Mesenchymal stem cell (in vitro differentiated cells and primary cell): ENCODE measurements at places on chromosomes 7 and 10.

DNA sequence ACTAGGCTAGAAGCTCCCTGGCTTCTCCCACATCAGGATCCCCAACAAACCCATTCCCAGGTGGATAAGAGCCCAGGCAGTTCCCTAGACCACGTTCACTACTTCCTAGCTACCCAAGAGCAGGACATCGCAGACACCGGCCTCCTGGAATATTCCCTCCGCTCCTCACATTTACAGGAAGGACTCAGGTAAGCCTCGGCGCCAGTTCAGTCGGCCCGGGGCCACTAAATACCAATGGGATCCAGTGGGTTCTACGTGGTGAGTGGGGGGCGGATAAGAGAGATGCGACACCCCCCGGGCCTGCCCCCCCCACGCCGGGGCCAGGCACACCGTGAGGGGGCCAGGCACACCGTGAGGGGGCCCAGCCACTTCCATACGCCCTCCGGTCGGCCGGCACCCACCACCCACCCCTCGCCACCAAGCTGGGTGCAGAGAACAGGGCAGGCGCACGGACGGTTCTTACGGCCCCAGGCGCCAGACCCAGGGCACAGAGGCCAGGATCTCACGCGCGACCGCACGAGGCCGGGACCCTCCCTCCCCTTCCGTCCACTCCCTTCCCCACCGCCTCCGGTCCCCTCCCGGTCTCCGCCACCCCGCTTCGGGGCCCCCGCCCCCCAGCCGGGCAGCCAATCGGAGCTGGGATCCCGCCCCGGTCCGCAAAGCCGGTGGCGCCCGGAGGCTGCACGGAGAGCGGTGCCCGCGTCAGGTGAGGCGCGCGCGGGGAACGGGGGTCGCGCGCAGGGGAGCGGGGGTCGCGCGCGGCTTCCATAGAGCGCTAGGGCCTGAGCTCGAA is at the start of gene BLVRA:
Gene BLVRA (plus strand): TSS at position 652 of the 793 bp plus-strand sequence. CDS start 12,479 bp downstream, outside the sequence.
- peak; percentile 65 for DNase-seq

DNA sequence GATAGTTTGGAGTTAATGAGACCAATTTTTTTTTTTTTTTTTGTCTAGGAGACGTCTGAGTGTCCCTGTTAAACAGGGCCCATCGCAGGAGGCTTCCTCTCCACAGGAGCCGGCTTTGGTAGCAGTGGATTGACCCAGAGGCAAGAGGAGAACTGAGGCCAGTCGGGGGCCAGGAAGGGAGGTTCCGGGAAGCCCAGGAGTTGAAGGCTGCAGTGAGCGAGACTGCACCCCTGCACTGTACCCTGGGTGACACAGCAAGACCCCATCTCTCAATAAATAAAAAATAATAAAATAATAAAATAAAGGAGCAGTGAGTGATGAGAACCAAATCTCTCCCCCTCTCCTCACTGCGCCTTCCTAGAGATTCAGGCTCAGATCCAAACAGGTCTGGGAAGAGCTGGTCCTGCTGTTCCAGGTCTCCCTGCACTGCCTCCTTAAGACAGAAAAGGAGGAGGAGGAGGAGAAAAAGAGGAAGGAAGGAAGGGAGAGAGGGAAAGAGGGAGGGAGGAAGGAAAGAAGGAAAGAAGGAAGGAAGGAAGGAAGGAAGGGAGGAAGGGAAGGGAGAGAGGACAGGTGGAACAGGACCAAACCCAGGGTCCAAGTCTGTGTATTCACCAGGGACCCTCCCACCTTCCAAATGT is 3.5 kb downstream of the MNX1 start:
- no peak for DNase-seq

DNA sequence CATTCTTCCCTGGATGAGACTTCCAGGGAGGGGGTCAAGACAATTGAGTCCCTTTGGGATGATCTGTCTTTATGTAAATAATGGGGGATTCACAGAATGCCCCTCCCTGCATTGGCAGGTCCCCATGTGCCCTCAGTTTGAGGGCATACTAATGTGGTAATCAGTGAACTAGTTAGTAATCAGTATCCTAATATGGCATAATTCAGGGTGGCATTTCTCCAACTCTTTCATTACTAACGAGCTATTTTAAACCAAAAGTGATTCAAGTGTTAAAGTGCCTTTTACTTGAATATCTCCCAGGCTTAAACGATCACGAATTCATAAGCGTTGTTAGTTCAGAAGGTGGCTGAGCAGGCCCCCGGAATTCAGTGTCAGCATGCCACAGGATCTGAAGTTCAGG is 1.6 kb upstream of the DNAJB6 start:
- DNase-seq, result no peak

- peak; percentile 28 for DNase-seq
Observed at GRCh38 chr7:24842449-24843241, 85.4 kb upstream of the GSDME start.

- no peak for DNase-seq
Observed at GRCh38 chr7:135269921-135270320, 36.3 kb downstream of the STRA8 start.

- no peak for DNase-seq
Observed at GRCh38 chr10:70777063-70777875, 7.9 kb downstream of the TBATA start.

DNA sequence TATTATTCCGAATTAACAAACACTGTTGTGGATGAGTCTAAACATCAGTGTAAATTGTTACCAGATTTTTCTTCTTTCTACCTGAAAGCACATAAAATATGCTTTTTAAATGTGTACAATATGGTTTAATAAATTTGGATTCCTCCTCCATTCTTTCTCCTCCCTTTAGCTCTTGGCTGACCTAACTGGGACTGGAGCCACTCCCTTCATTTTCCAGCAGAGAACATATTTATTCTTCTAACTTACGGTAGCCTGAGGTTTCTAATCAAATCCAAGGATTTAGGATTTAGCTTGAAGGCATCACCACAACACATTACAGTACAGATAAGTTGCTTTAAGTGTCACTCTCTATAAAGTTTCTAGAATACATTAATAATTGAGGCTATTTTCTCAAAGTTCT is 88.2 kb upstream of the SEMA3C start:
- no peak for DNase-seq

- DNase-seq, result no peak
Observed at GRCh38 chr7:152872061-152872744, 112.7 kb downstream of the ACTR3B start.

- no peak for DNase-seq
Observed at GRCh38 chr10:21285742-21286331, 239.6 kb downstream of the SKIDA1 start.

DNA sequence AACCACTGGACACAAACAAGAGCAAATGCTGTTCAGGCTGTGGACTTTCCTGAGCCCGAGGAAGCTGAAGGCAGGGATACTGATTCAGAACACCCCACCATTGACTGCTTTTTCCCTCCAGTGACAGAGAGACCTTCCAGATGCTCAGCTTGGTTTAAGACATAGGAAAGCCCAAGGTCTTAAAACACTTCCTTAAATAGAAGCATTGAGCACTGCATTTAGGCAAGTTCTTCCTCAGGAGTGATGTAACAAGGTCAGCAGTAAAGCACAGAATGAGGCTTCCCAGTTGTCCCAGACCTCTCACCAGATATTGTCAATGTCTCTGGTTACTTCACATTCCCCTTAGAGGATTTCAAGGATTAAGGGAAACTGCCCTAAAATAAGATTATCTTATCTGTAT is 19.6 kb upstream of the CDCA7L start:
- DNase-seq, result peak; percentile 67

DNA sequence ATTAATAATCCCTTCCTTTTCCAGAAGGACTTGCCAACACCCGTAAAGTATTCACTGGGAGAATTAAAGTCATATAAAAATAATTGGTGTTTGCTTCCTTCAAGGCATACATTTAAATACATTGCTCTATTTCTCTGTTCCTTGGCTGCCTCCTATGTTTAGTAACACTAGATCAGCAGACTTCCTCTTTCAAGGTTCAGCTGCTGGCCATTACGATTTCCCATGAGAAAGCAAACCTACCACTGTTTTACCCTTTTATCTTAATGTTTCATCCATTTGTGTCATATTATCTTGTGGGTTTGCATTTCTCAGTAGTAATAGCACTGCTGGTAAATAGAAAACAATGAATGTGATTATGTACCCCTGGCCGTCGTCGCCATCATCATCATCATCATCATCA is 313.8 kb upstream of the BMPER start:
- no peak for DNase-seq

- DNase-seq, result no peak
Observed at GRCh38 chr7:43123457-43123856, 11.0 kb downstream of the HECW1 start.

DNA sequence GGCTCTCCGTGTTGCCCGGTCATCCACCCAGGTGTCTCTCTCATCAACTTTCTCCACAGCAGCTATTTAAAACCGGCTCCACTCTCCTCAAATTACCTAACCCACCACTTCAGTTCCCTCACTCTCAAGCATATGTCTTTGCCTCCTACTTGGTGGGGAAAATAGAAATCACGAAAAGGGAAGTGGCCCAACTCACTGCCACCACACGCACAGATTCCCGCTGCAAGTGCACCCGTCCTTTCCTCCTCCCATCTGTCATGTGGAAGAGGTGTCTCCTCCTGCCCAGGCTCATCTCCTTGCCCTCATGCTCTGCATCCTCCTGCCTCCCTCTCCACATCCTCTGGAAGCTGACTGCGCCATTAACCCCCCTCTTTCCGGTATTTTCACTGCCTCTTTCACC is 80.8 kb upstream of the MKX start:
- DNase-seq, result no peak

- DNase-seq, result no peak
Observed at GRCh38 chr7:32147546-32148268, 77.5 kb upstream of the PDE1C start.

DNA sequence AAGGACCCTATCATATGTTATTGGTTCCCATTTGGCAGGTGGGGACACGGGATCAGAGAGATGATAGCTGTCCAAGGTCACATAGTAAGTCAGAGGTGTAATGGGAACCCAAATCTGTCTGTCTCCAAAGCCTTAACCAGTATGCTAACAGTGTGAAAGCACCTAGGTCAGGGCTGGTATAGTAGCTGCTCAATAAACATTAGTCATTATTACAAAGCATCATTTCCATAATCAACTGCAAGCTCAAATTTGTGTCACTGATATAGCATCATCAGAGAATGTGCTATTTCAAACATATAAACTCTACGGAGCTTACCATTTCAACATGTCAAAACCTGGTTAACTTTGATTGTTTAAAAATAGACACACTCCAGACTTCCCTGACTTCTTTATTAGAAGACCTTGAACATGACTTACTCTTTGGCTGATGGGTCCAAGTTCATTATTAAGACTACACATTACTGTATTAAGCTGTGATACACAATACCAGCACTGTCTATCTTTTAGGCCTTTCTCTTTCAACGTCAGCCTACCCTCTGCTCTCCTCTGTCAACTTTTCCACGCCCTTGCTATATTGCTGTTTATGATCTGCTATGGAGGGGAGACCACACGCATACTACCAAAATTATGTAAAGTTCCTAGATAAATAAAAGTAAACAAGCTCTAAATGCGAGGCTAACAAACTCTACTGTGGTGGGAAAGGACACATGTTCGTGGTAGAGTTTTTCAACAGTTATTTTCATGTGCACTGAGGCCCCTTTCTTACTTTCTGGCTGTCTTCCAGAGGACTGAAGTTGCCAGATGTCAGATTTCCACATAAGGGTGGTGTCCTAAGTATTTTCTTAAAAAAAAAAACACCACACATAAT is 33.6 kb downstream of the DNMBP start:
- peak; percentile 90 for DNase-seq

- no peak for DNase-seq
Observed at GRCh38 chr10:34153663-34154382, 661.3 kb downstream of the PARD3 start.

DNA sequence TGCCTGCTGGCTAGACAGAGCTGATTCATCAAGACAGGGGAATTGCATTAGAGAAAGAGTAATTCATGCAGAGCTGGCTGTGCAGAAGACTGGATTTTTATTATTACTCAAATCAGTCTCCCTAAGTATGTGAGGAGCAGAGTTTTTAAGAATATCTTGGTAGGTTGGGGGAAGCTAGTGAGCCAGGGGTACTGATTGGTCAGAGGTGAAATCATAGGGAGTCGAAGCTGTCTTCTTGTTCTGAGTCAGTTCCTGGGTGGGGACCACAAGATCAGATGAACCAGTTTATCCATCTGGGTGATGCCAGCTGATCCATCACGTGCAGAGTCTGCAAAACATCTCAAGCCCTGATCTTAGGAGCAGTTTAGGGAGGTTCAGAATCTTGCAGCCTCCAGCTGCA is 39.8 kb downstream of the FOXI2 start:
- no peak for DNase-seq

- DNase-seq, result peak; percentile 98
Observed at GRCh38 chr7:16739863-16740622, 13.5 kb upstream of the TSPAN13 start.

- peak; percentile 32 for DNase-seq
Observed at GRCh38 chr10:114684084-114684821, 26.2 kb upstream of the ABLIM1 start.

DNA sequence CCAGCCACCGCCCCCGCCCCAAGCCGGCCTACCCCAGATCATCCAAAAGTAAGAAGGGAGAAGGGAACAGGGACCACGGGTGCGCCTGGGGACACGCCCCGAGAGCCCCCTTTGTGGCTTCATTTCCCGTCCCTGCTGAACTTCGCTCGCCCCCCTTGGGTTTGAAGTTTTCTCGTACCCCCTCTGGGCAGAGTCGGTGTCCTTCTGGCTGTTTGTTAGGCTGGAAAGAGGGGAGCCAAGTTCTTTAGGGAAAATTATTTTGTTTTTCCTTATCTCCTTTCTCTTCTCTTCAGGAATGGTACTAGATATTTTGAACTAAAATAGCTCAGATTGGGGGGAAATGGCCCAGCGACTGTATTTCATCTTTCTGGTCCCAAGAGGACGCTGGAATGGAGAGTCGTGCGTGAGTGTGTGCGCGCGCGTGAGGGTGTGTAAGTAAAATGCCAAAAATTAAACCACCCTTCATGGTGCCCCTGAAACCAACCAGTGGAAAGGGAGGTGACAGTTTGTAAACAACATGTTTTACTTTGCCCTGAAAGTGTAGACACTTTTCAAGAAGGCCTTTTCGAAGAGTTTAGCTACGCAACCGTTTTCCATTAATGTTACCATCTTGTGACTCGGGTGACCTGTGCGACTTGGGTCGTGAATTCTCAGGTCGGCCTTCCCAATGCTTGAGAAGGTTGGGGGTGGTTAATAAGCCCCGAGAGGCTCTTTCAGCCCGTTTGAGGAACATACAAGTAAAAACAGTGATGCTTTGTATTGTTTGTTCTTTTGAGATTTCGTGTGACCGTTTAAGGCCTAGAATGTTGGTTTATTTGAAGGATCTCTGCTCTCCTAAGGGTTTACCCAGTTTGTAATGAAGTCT is 694 bp downstream of the RBM20 start:
- no peak for DNase-seq

DNA sequence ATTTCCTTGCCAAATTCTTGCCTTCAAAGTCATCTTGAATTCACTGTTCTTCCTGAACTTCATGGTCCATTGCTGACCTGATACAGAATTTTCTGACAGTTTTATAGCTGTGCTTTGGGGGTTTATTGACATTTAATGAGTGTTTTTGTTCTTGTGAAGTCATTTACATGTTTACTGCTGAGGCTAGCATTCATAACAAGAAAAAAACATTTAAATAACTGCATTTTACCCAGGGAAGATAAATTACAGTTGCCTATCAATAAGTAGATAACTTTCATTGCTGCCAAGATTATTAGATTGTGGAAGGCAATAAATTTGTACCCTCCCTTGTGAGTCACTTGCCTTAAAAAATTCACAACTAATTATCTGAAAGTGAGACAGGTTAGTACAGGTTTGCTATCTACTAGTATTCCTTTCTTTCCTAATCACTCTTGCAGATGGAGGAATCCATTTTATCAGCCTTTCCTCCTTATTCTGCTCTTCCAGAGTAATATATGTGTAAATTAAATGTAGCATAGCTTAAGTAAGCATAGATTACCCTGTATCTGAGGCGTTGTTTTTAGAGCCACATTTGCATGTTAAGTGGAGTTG is 178.4 kb downstream of the EXOC4 start:
- DNase-seq, result no peak
